ENCODE measurements at places on chromosomes 7 and 10. TPM values are rescaled to one million over a fixed set of nuclear protein-coding genes. Genes with fewer than 3 reads are reported as not detected.

DNA sequence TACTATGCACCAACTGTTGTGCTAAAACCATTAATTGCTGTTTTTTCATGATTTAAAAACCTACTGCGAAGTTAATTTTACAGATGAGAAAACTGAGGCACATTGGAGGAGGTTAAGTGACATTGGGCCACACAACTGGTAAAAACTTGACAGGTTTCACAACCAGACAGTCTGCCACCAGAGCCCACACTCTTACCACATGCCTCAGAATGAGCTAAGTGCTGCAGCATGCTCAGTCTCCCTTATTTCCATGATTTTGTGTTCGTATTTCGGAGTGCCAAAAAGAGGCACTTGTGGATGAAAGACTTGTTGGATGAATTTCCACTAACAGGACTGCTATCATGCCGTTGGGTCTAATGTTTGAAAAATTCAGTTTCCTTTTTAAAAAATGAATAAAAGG is 77.4 kb downstream of the PCLO start:
- no peak for DNase-seq

DNA sequence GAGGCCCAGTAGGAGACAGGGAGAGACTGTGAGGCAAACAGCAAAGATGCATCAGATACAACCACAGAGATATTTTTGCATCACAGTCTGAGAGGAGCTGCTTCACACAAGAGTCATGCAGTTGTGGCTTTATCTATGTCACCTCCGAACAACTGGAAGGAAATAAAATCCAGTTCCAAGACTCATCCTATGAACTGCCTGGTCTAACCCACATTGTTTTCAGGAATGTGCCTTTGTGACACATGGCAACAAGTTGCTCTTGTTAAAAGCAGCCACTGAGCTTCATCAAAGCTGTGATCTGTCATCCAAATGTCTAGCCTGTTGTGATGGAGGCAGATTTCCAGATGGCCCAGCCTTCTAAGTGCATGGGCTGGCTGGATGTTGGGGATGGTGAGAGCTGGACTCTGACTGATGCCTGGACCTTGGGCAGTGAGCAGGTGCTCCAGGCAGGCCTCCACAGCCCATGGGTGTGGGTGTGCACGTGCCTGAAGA is 255.0 kb downstream of the BMPER start:
- DNase-seq = no peak

Gene RBM48
- 13.4 TPM for total RNA-seq

Gene ADAM8
- 115 TPM for total RNA-seq

Gene RARRES2
- total RNA-seq = not detected

Data from activated CD8-positive, alpha-beta T cell treated with anti-CD3 and anti-CD28 coated beads for 36 hours (primary cell).